ENCODE measurements at places on chromosomes 4 and X. TPM values are rescaled to one million over a fixed set of nuclear protein-coding genes. Genes with fewer than 3 reads are reported as not detected.

Gene TRIM61
- total RNA-seq = not detected

Gene SCRG1
- not detected for total RNA-seq

Gene KLB
- total RNA-seq = not detected

Gene MAGEC2
- total RNA-seq = not detected

Gene SHROOM2
- 0.72 TPM for total RNA-seq

Gene TLR3
- total RNA-seq = 0.41 TPM

Gene PPP1R2C
- total RNA-seq = not detected

Gene FOXO4
- total RNA-seq = 2.9 TPM

Gene IRS4
- not detected for total RNA-seq

Gene MAPK10
- total RNA-seq = 0.85 TPM

Gene AKAP14
- total RNA-seq = 0.28 TPM

Gene BGN
- 2.9 TPM for total RNA-seq

Gene CDKL5
- total RNA-seq = 1.2 TPM

Gene PLAC8
- 154 TPM for total RNA-seq

Gene PAGE2B
- total RNA-seq = not detected

Gene SHISA3
- total RNA-seq = 0.18 TPM

Gene CFAP47
- 0.05 TPM for total RNA-seq

Gene SPANXB1
- total RNA-seq = not detected

Gene ANXA10
- not detected for total RNA-seq

Gene TMEM35A
- total RNA-seq = not detected

Gene GPM6B
- total RNA-seq = not detected

Gene SMARCA1
- total RNA-seq = 130 TPM

Gene TCEAL7
- not detected for total RNA-seq

Gene USP46
- 15.5 TPM for total RNA-seq

Gene LINC00632
- total RNA-seq = 0.13 TPM

Gene P2RY4
- total RNA-seq = not detected

Gene CTAG1B
- total RNA-seq = not detected

Gene ARHGEF38
- not detected for total RNA-seq

Gene MAGED1
- 151 TPM for total RNA-seq

Gene TMSB15C
- 2.1 TPM for total RNA-seq

Gene UGT2A1
- total RNA-seq = not detected

Gene NEUROG2
- not detected for total RNA-seq

Gene PFKFB1
- total RNA-seq = 0.36 TPM

Gene SLIT2
- total RNA-seq = 0.28 TPM

Gene PI4K2B
- total RNA-seq = 9.6 TPM

Gene SFRP2
- total RNA-seq = 0.26 TPM

Gene ARR3
- total RNA-seq = not detected

Gene JADE3
- total RNA-seq = 22.2 TPM

Gene RAB41
- total RNA-seq = not detected

Gene BST1
- total RNA-seq = 3.0 TPM

Gene GLOD5
- not detected for total RNA-seq

Gene TGIF2LX
- total RNA-seq = not detected

Gene F11
- not detected for total RNA-seq
